Cortex of kidney (tissue), 1 donor: ENCODE measurements at places on chromosomes 4 and X.

GRCh38 chr4:98679738-98680137 is 21.3 kb upstream of the TSPAN5 start:
- no peak for DNase-seq

DNA sequence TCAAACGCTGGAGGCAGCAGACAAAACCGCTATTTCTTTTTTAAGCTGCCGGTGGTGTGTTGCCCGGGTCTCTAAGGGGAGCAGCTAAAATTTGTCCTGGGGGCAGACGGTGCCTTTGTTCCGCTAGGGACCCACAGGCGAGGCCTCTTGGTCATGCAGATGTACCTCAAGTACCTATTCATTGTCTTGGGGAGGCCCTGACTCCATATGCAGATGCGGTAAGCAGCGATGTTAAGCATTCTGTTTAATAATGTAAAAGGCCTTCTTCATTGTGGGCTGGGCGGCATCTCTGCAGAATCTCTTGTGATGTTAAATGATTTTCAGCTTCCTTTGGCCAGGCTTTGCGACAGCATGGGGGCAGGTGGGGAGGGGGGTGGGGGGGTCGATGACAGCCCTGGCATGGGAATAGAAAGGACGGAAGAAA is 98.9 kb upstream of the PJA1 start:
- DNase-seq, result no peak

GRCh38 chrX:68045008-68045577 is 388.2 kb downstream of the OPHN1 start:
- DNase-seq, result no peak

DNA sequence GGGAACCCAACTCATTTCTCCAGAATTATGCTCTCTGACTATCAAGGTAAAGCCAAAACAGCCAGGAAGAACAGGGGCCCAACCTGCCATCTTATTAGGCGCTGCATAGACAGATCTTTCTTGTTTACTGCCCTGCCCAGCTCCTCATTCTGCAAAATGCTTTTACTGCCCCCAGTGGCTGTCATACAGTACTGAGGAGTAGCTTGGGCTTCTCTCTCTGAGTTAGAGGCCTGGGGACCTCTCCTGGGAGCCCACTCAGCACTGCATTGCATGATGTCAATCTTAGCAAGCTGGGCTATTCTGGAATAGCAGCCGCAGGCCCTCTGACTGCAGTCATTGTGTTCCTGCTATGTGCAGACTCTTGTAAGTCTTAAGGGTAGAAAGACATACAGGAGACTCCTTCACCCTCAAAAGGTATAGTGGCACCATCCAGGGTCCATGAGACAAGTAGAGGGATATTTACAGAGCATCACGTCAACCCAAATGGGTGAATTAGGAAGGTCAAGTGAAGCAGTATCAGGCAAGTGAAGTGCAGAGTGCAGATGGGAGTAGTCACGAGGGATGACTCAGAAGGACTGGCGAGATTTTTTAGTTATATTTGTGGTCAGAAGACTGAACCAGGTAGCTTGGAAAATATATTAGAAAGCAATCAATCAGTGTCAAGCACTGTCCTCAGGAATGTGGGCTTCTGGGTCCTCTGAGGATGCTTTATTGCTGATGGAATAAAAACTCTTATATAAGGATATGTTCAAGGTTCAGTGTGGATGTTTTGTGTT is 294.1 kb upstream of the SFRP2 start:
- DNase-seq, result no peak

DNA sequence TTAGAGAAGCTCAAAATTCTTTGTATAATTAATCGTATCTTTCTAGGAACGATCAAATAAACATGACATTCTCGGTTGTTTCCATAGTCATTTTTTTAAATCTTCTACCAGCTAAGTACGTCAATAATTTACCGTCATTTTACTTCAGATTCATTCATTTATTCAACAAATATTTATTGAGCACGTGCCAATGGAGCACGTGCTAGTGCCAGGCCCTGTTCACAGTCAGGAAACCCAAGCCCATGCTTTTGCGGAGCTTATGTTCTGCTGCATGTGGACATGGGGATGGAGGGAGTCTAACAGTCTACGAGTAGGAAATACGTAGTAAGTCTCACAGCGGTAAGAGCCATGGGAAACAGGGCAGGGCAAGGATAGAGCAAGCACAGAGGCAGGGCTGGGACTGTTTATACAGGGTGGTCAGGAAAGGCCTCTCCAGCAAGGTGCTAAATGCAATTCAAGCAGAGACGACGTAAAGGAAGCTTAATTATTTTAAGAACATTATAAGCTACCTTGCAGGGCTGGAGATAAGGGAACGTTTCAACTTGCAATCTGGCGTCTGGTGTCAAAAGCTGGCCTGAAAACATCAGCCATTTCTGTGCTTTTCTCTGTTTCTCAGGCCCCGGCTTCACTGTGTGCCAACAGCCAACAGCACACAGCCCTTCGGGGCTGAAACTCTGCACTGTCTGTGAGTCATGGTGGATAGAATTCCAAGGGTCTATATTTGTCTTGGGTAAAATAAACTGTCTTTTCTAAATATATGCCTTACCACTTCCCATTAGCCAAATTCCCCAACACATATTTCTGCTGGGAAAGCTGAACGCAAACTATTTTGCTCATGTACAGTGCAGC is 517.1 kb upstream of the ZFP42 start:
- DNase-seq, result no peak

- DNase-seq, result no peak
These were observed 48.6 kb downstream of the BMPR1B start for GRCh38 chr4:94806376-94806775.

DNA sequence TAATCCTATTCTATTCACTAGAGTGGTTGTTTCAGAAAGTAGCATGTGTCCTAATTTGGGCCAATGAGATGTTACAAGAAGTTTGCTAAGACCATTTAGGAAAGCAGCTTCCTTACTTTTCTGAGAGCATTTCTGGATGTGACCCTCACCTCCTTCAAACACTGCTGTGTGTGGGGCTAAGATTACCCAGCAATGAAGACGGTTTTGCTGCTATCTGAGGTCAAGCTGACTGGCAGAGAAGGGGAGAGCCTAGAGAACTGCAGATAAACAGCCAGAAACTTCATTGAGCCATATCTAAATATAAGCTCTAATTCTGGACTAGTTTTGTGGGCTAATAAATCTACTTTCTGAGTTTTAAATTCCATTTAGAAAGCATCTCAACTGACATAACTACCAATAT is 36.4 kb downstream of the ZAR1 start:
- no peak for DNase-seq
